Activated CD8-positive, alpha-beta T cell treated with anti-CD3 and anti-CD28 coated beads, Interleukin-2, amount 10 ng/mL, durations not matched to agents 7 days and 5 days (primary cell): ENCODE measurements at places on chromosomes 6 and 20.

DNA sequence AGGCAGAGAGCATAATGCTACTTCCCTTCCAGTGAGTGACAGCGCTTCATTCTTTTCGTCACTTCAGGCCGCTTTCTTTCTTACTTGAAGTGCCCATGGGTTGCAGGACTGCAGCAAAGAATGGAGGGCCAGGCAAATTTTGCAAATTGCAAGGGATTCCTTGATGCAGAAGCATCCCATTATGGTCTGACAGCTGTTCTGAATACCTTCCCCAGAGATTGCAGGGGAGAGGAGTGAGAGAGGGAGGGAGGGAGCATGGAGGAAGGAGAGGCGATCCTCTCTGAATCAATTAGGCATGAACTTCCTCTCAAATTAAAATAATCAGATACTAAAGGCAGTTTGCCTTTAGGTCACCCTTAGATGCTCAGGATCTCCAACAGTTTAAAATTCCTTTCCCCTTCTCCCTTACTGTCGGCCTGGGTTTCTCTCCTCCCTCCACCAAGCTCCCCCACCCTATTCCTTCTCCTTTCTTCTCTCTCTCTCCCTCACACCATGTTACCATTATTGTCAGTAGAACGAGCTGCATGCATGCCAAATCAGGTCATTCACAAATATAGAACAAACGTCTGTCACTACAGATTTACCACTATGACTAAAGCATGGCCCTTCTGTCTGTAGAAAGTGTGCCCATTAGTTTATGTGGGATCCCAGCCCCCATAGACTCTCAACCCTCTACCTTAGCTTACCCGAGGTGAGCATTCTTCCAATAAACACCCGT, 289.2 kb downstream of the CD83 start:
- DNase-seq = no peak

DNA sequence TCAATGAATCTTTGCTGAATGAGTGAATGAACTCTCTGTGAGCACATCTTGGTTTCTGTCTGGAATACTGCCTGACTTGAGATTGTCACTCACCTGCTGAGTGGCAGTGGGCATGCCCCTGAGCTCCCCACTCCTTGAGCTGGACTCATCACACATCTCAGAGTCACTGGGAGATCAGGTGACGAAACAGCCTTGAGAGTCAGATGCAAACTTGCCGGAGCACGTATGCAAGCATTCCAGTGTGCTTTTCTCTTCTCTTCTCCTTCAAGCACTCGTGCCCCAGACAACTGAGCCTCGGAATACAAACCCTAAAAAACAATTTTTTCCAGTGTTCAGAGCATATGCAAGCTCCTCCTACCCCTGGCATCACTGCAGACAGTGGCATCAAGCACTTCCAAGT, 9.4 kb upstream of the BMP7 start:
- no peak for DNase-seq

DNA sequence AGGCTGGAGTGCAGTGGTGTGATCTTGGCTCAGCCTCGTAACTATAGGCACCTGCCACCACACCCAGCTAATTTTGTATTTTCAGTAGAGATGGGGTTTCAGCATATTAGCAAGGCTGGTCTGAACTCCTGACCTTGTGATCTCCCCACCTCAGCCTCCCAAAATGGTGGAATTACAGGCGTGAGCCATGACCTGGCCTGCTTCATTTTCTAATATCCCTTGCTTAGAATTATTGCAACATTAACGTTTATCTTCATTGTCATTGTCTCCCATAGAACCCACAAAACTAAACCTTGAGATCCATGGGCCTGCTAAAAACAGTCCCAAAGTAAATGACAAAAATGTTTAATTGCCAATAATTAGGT, 6.1 kb downstream of the EEF1A1 start:
- no peak for DNase-seq

GRCh38 chr6:84788689-84789088, 24.3 kb upstream of the TBX18 start:
- DNase-seq = no peak
